ENCODE measurements at places on chromosomes 7 and 10.

DNA sequence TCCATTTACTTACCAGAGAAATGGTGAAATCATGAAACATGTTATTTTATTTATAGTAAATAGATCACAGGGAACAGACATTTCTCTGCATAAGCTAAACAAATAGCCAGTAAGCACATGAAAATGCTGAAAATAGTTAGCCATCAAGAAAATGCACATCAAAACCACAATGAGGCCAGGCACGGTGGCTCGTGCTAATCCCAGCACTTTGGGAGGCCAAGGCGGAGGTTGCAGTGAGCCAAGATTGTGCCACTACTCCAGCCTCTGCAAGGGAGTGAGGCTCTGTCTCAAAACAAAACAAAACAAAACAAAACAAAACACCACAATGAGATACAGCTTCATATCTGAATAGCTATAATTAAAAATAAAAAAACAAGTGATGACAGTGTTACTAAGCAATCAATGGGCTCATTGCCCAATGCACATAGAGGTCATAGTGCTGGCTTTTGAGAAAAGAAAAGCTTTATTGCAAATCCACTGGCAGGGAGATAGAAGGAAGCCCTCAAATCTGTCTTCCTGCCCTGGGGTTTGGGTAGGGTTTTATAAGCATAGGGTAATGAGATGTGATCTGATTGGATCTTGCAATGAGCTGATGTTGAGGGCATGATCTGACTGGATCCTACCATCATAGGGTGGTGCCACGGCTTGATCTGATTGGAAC lies 16.2 kb downstream of the CSTF2T start:
- DNase-seq, result no peak

DNA sequence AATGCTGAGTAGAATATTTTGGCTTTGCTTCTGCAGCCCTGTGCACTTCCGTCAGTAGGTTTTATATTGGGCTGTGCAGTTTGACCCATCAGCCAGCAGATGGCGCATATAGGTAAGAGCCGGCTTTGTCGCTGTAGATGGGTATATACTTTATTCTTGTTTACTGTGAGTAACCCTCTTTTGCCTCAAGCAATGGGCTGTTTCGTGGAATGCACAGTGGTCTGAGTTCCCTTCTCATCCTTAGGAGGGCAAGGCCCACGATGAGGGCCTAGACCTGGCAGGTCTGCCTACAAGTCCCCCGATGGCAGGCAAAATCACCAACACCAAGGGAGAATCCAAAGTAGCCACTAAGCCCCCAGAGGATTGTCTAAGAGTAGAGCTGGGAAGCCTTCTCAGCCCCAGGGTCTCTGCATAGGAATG lies 1002.9 kb upstream of the KCND2 start:
- DNase-seq, result no peak

DNA sequence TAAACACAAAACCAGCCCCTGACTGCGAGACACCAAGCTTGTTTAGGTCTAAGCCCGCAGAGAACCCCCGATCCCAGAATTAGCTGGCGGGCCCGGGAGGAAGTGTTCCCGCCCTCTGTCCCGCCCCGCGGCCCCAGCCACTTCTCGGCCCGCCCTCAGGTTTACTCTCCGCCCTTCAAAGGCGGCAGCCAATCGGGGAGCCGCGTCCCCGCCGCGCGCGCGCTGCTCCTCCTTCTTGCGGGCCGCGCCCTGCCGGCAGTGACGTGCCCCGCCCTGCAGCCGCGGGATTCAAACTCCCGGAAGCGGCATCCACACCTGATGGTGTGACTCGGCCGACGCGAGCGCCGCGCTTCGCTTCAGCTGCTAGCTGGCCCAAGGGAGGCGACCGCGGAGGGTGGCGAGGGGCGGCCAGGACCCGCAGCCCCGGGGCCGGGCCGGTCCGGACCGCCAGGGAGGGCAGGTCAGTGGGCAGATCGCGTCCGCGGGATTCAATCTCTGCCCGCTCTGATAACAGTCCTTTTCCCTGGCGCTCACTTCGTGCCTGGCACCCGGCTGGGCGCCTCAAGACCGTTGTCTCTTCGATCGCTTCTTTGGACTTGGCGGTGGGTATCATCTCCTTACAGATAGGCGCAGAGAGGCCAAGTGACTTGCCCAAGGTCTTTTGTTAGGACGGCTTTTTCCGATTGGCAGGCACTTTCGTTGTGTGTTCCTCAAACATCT lies at the start of gene CEP55:
Gene CEP55, plus strand, starts transcription at position 291 of the 720 bp plus-strand sequence. CDS start 3,440 bp downstream, outside the sequence.
- DNase-seq, result peak; percentile 93

DNA sequence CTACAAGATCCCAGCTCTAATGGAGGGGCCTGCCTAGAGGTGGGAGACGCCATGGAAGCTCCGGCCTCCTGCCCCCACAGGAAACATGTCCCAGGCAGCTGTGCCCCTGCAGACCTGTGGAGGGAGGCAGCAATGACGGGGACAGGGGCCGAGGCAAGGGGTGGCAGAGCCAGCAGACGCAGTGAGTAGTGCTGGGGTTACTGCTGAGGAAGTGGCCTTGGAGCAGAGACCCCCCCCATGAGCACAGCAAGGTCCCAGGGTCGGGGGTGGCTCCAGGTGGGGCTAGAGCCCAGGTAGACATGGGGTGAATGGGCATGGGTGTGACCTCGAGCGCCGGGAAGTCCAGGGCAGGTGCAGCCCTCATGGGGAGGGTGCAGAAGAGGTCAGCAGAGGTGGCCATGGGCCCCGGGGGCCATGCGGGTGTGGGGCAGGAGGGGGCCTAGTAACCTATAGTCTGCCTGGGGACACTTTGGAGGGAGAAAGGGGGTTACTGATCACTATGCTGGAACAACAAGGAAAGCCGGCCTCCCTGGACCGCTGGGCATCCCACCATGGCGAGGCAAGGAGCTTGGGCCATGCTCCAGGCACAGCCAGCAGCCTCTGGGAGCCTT lies 45.5 kb downstream of the JAKMIP3 start:
- DNase-seq, result no peak

GRCh38 chr10:125102246-125102645 lies 58.1 kb downstream of the CTBP2 start:
- no peak for DNase-seq

- no peak for DNase-seq
Observed at GRCh38 chr10:98638920-98639319, 192.2 kb upstream of the HPS1 start.

DNA sequence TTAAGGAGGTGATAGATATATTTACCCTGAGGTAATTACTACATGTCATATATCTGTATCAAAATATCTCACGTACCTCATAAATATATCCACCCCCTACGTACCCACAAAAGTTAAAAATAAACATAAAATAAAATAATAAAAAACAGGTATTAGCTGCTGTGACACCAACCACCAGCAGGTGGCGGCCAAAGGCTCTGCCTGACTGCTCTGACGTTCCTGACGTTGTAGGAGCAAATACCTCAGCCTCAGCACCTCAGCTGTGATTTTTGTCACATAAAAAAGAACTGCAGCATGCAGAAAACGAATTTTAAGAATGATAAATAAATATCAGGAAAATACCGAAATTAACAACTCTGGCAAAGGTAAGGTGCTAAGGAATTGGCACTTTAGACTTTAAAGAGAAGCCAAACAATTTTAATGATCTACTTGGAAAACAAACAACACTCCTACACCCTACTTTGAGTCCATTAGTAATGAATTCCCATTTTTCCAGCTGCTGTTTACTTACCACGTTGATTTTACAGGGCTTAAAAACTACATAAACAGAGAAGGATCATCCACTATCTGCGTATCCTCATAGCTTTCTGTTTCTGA lies 125.4 kb upstream of the TARP start:
- peak; percentile 11 for DNase-seq

- DNase-seq, result no peak
Observed at GRCh38 chr7:108189733-108190388, 59.7 kb upstream of the LAMB4 start.

GRCh38 chr7:157775560-157776332 lies 438.9 kb downstream of the DNAJB6 start:
- no peak for DNase-seq

GRCh38 chr7:137953043-137953664 lies 48.7 kb downstream of the CREB3L2 start:
- DNase-seq, result no peak

DNA sequence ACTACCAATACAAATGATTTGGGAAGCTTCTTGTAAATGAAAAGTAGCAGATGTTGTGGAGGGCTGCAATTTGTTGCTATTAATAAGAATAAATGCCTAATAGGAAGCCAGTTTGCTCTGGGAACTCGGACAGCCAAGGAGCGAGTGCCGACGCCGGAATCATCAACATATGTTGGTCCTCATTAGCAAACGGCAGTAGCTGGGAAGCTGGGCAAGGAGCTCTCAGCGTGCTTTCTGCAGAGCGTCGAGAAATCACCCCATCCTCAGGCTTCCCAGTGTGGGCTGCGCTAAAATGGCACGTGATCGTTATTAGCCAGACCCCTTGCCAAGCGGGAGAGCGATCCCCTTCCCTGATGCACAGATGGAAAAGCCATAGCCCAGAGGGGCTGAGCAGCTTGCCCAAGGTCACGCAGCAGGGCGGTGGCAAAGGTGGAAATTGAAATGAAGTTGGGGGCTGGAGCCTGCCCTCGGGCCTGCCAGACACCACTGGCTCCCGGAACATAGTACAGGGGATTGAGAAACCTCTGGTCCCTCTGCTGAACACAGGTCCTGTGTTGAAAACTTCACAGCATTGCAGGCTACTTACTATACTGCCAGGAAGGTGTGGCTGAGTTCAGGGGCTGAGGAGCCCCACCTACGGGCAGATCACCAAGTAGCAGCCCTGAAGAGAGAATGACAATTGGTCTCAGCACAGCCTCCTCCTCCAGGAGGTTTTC lies 326.9 kb downstream of the PLXNA4 start:
- no peak for DNase-seq

DNA sequence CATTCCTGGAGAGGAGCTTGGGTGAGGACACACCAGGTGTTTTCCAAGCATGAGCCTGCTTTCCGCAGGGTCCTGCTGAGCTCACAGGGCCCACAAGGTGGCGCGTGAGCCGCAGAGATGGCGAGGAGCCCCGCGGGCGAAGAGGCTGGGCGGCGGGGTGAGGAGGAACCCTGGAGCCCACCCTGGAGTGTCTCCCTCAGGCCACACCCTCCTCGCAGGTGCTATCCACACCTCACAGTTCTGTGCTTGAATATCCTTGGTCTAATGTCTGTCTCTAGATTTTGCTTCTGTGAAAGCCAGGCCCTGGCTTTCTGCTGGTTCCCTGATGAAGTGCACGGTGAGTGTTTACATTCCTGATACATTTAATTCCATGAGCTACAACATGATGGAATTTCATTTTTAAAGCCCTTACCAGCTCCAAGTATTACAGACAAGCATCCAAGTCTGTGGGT lies 433.6 kb downstream of the ACTR3B start:
- DNase-seq, result no peak

DNA sequence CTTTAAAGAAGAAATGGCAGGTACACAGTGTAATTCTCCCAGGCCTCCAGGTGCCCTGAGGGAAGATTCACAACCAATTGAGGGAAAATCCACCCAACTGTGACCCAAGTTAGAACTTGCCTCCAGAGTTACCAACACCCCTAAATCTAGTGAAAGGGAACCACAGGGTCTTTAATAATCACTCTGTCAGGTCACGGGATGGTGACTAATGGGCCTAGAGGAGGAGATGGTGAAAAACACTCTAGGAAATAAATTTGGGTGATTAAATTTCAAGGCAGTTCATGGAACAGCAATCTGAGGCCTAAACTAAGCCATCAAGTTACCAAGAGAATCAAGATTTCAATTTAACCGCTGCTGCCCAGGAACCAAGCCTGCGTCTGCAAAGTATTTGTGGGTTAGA lies 26.7 kb upstream of the SLF2 start:
- DNase-seq, result no peak
